ENCODE measurements at places on chromosomes 3 and 15. TPM values are rescaled to one million over a fixed set of nuclear protein-coding genes. Genes with fewer than 3 reads are reported as not detected.

DNA sequence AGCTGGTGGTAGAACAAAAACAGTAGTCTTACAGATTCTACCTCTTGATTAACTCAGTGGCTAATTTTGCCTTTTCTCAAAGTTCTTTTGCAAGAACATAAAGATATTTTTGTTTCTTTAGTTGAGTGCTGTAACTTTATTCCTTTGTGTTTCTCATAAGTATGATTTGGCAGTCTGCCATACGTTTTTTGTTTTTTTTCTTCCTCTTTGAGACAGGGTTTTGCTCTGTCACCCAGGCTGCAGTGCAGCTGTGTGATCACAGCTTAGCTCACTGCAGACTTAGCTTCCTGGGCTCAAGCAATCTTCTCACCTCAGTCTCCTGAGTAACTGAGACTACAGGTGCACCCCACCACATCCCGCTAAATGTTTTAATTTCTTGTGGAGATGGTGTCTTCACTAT, 22.4 kb downstream of the B3GNT5 start:
- no peak for DNase-seq

Gene ILDR1
- total RNA-seq = not detected

Gene SLC22A13
- total RNA-seq = 0.62 TPM

Gene CFAP44
- total RNA-seq = 2.2 TPM

GRCh38 chr3:139764069-139764905, 86.5 kb upstream of the NMNAT3 start:
- DNase-seq = no peak

GRCh38 chr3:39524107-39524506, 56.6 kb downstream of the MOBP start:
- DNase-seq = no peak

- DNase-seq = no peak
Measured at GRCh38 chr3:139577909-139578308, 38.4 kb upstream of the RBP1 start.

Gene CFAP20DC
- not detected for total RNA-seq

DNA sequence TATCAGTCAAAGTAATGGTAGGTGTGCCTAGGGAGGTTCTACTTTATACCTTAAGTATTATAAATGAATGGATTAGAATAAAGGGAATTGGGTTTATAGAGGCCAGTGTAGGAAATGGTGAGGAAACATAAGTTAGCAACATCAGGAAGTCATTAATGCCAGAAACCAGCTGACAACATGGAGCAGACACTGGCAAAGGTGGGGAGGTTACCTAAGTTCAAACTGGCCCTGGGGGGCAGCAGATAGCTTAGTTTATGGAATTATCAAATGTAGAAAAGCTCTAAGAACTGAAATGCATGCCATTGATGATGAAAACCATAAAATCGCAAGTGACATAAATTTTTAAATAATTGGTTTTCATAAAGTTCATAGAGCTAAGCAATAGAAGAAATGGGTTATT, 498.6 kb downstream of the NAALADL2 start:
- DNase-seq = no peak
